ENCODE measurements at places on chromosomes 12 and 14.

GRCh38 chr12:109962398-109962797 lies 33.8 kb downstream of the GIT2 start:
- no peak for DNase-seq

DNA sequence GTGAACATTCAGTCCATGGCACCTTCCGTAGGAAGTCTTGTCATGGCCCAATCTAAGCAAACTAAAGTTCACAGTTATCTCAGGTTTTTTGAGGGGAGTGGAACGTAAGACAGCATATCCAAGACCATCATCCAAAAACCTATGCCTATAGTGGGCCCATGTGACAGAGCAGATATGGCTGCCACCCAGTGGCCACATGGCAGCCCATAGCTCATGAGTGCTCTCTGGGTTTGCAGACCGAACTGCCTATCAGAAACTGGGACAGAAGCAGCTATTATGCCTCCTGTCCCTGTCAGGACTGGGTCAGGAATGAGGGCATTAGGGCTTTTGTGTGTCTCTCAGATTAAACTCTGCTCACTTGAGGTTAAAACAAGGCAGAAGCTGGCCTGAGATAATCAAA lies 503.7 kb downstream of the NRXN3 start:
- DNase-seq = no peak

DNA sequence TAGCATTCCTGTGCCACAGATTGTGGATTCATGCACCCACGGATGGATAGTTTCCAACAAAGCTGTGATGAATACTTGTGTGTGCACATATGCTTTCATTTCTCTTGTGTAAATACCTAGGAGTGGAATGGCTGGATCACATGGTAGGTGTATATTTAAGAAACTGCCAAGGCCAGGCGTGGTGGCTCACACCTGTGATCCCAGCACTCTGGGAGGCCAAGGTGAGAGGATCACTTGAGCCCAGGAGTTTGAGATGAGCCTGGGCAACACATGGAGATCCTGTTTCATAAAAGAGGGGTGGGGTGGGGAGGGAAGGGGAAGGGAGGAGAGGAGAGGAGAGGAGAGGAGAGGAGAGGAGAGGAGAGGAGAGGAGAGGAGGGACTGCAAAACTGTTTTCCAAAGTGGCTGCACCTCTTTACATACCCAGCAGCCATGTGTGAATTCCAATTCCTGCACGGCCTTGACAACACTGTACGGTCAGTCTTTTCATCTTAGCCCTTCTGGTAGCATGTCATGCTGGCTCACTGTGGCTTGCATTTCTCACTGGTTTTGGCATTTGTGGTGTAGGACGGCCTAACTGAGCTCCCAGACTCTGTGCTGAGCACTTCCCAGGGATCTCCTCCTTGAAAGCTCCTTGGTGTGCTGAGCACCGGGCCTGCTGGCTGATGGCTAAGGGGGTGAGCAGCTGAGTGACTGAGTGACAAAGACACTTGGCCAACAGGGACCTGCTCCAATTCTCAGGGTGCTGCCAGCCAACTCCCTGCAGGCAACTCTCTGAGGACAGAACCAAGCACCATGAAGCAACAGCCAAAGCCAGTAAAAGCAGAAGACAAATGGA lies 27.9 kb downstream of the SYNE3 start:
- no peak for DNase-seq

- no peak for DNase-seq
These were observed 66.8 kb downstream of the C14orf132 start for GRCh38 chr14:96105926-96106441.

GRCh38 chr12:79961411-79961810 lies 26.5 kb upstream of the PPP1R12A start:
- no peak for DNase-seq

DNA sequence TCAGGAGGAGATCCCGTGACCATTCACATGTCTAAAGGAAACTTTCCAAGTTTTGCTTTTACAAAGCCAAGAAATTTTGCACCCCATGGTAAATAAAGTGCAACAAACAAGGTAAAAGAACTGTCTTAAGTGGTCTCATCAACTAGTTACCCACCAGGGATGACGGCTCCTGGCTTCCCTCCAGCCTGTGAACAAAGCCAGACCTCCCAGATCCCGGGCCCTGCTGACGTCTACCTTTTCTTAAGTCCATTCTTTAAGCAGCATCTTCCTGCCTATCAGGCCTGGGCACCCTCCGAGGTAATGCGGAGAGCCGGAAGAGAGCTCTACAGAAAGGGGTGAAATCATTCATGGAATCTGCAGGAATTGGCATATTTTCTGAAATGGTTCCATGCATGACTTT lies 58.0 kb upstream of the DAAM1 start:
- no peak for DNase-seq

- DNase-seq = no peak
These were observed 116.2 kb upstream of the ARID2 start for GRCh38 chr12:45613296-45613695.

All from KG1 (cell line).